ENCODE measurements at places on chromosomes 2 and 18.

DNA sequence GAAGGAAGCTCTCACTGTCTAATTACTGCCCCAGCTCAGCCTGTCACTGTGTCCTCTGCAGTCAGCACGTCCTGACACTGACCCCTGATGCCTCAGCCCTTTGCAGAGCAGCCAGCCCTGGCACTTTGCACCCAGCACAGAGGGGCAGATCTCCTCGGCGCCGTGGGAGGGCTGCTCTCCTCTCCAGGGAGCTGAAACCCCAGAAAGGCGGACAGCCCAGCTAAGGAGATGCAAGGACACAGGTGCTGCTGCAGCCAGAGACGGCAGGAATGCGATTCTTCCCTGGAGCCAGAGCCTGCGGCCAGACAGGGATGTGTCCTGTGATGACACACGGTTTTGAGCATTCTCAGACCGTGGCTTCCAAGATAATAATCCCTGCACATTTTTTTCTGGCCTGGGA, 34.5 kb upstream of the SIX3 start:
- DNase-seq = no peak

- no peak for DNase-seq
These were observed 707.2 kb upstream of the REG3G start for GRCh38 chr2:78318275-78318674.

GRCh38 chr2:109030870-109031475, 42.0 kb upstream of the EDAR start:
- peak; percentile 5 for DNase-seq

- DNase-seq = peak; percentile 79
These were observed 16.6 kb upstream of the RPE start for GRCh38 chr2:209985874-209986273.

DNA sequence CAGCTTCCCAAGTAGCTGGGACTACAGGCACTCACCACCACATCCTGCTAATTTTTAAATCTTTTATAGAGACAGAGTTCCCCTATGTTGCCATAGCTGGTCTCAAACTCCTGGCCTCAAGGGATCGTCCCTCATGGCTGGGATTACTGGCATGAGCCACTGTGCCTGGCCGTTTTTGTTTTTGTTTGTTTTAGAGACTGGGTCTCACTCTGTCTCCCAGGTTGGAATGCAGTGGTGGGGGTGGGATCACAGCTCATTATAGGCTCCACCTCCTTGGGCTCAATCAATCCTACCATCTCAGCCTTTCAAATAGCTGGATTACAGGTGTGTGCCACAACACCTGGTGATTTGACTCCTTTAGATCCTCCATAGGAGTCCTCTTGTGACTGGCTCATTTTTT, 19.5 kb upstream of the ZDBF2 start:
- no peak for DNase-seq

- no peak for DNase-seq
These were observed 23.5 kb upstream of the TMEM178A start for GRCh38 chr2:39642051-39642718.

DNA sequence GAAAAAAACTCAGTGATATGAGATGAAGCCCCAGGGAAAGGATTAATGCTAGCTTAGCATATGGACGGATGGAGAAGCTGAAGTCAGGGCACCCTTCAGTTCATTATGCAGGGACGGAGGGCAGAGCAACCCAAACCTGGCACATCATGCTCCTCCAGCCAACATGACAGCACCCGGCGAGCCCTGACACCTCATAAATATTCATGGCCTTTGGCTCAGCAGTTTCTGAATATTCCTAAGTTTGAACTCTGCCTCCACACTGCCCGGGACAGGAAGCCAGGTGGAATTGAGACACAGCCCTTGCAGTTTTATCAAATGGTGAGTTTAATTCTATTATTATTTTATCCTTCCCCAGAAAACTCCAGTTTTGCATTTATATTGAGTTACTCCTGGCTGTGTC, 87.3 kb upstream of the SH3BP4 start:
- DNase-seq = no peak

- no peak for DNase-seq
These were observed 88.1 kb downstream of the NDUFA10 start for GRCh38 chr2:239936838-239937581.

- DNase-seq = no peak
These were observed 75.8 kb downstream of the SDC1 start for GRCh38 chr2:20148923-20149702.

GRCh38 chr2:241248897-241249296, 60.4 kb downstream of the ANO7 start:
- DNase-seq = no peak

- peak; percentile 64 for DNase-seq
These were observed 580 bp downstream of the TMEM163 start for GRCh38 chr2:134718023-134718816.

DNA sequence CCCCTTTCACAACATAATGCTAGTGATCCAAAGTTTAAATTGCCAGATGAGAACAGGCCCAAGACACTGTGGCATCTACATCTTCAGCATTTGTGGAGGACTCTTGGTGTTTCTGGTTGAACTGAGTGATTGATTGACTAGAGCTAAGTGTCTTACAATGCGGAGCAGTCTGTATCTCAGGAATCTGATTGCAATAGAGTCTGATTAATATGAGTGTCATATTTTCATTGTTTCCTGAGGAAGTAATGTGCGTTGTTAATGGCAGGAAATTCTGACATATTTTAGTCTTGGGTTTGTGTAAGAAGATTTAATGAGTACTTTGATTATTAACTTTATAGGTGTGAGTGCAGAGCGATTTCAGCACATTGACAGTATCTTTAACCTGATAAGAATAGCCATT, 82.0 kb upstream of the PROKR1 start:
- DNase-seq = no peak

DNA sequence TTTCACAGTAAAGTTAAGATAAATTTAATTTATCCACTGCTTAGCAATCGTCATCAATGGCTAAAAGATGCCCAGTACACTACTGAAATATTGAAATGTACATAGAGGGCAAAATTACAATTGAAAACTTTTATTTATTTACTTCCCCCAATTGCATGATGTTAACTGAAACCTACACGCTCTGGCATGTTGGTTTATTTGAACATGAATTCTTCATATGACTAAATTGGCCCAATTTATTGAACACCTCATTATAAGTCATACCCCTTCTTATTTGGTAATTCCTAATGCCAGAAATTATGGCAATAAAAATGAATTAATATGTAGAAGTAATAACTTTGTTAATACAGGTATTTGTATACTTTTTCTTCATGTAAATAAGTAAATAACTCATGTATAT, 183.0 kb upstream of the ZC3H15 start:
- no peak for DNase-seq
